Kasumi-1 (cell line): ENCODE measurements at places on chromosomes 2 and 18.

- no peak for DNase-seq
Measured at GRCh38 chr2:228652366-228652765, 470.9 kb upstream of the SPHKAP start.

DNA sequence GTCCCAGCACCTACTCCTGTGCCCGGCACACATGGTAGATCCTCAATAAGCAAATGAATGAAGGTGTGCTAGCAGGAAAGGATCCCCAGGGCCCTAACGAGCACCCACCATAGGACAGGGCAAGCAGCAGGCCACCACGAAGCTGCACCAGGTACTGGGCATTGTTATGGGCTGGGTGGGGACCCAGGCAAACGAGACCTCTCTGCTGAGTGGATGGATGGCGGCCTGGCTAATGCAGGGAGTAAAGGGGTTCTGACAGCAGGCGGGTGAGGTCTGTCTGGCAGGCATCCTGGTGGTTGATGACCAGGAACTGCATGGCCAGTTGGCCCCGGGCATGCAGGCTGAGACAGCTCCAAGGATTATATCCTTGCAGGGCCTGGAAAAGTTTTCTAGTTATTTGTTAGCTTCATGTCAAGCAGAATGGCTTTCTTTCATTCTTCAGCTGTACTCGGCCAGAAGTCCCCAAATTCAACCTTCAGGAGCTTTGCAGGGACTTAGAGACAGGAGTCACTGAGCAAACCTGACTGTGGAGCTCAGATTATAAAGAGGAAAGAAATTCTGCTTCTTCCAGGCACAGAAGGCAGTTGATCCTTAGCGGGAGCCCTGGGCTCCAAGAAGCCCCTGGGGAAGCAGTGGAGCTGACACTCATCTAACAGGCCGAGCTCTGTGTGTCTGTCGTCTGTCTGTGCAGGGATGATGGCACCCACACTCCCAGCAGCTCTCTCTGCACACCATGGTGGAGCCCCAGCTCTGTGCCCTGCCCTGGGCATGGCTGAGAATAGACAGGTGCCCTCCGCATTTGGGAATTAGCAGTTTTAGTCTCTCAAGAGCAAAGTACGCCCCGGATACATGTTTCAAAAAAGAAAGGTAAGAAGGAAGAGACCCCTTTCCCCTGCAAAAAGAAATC, 51.2 kb downstream of the SDC1 start:
- no peak for DNase-seq

- no peak for DNase-seq
Measured at GRCh38 chr2:85727798-85728197, 26.0 kb upstream of the ATOH8 start.

GRCh38 chr2:233428008-233428407, 73.7 kb downstream of the DGKD start:
- DNase-seq = no peak

DNA sequence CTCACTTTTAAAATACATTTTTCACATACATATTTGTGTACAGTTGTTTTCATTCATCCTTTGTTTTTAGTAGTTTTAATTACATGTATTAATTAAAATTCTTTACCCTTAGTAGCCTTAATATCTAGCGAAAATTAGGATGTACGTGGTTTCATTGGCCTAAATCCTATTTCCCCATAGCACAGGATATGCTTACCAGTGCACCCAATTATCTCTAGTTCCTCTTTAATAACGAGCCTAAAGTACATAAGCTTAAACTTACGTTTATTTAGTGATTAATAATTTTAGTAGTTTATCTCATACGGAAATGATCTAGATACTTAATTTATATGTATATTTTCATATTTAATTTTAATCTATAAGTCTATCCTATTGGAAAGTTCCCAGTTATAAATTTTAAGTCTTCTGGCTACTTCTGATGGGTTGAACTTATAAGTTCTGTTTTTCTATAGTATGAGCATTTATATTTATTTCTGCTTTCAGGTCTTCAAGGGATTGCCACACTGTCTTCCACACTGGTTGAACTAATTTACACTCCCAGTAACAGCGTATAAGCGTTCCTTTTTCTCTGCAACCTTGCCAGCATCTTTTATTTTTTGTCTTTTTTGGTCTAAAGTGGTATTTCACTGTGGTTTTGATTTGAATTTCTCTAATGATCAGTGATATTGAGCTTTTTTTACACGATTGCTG, 21.4 kb upstream of the RUFY4 start:
- DNase-seq = no peak

DNA sequence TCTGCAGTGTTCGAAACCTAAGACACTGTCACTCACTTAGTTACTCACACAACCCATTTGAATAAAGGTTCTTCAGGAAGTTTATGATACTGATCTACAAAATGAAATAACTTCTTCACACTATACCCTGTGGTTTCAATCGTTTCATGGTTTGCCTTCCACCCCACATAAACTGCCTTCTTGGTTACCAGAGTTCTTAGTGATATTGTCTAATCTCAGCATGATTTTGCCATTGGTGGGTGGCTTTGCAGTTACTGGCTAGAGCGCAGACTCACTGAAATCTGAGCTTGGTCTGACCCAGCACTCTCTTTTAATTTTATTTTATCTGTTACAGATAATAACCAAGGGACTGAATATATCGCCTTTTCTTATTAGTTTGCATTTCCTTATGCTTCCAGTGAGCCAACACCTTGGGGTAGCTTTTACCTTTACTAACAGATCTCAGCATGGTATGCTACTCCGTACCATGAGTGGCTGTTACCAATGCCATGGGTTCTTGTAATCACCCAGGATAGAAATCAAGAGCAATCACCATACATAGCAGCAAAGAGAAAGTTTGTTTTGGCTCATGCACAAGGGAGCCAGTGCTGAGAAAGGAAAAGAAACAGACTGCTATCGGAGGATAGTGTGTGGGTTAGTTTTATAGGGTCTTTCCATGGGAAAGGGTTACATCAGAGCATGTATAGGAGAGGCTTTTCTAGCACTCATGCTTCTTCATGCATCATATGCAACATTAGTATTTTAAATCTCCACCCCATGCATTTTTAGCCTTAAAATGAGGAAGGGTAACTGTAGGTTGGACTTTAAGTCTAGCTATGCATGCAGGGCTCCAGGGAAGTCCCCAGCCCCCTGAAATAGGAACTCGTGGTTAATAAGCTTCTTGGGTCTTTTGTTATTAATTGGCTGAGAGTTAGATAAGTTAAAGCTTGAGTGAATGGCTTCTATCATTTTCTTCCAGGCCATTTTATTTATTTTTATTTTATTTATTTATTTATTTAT, 33.3 kb downstream of the ANXA4 start:
- DNase-seq = no peak

GRCh38 chr2:86338778-86339295, 1.4 kb upstream of the REEP1 start:
- DNase-seq = no peak

DNA sequence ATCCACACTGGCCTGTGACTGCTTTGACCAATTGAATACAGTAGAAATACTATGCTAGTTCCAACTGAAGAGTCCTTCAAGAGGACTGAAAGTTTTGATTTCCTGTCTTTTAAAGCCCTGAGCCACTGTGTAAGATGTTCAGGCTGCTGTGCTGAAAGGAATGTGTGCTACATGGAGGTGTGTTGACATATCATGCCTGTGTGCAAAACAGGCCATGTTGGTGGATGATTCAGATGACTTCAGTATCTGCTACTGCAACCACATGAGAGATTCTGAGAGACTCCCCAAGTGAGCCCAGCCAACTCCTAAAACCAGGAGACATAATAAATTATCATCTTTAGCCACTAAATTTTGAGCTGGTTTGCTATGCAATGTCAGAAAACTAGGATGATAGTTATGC, 662.9 kb downstream of the ZEB2 start:
- no peak for DNase-seq

DNA sequence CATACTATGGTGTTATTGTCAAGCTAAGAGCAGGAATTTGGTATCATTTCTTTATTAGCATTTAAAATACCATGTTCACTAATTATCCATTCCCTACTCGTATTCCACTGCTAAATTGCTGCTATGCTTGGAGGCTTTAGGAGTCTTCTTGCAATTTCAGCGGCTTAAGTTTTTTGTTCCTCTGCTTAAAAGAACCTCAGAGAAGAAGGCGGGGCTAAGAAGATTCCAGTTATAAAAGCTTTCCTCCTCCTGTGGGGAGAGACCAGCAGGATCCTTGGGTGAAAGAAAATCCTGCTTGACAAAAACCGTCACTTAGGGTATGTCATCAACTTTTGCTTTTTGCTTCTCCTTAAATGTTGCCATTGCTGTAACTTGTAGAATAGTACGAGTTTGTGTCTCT, at the start of gene TRPM8:
TSS of gene TRPM8 (plus strand) at position 258 of the 400 bp plus-strand sequence. CDS start 9,165 bp downstream, outside the sequence.
- DNase-seq = no peak

DNA sequence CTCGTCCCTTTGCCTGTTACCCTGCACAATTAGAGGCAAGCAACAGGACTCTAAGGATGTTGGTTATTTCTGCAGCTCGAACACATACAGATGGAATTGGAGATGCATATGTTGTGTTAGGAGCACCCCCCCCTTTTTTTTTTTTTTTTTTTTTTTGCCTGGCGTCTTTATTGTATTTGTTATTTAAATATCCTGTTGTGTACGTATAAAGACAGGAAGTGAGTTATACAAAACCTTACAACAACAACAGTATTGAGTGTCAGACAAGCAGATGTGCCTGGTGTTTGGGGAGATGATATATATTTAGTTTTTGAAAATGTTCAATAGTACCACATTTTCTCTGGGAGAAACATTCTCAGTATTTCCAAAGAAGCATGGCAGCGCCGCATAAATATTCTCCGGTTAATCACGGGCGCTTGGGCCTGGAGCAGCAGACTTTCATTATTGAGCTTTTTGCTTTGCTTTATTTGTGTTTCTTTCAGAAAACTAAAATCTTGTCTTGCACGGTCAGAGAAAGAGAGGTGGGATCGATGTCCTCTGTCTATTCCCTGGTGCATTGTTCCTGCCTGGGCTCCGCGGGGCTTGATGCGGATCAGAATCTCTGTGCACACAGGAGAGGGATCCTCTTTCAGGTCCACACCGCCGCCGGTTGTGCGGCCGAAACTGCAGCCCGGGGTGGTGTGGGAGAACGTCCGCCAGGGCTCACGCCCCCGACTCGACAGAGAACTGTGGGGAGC, 23.2 kb upstream of the ZNF516 start:
- no peak for DNase-seq

DNA sequence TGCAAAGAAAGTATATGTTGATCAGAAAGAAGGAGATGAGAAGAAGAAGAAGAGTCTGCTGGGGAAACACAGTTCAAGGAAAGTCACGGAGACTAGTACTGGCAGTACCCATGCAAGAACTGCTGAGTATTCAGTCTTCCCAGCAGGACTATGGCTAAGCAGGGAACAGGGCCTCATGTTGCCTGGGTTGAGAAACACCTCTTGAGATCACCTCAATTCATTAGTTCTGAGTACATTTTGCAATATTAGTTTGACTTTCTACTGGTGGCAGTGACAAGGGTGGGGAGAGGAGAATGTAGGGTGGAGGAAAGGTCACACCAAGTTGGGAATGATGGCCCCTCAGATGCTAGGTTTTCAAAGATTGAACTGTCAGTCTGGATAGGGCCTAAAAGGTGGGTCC, 50.5 kb downstream of the MRPL33 start:
- DNase-seq = no peak

GRCh38 chr2:451495-451894, 163.6 kb upstream of the ALKAL2 start:
- DNase-seq = no peak

DNA sequence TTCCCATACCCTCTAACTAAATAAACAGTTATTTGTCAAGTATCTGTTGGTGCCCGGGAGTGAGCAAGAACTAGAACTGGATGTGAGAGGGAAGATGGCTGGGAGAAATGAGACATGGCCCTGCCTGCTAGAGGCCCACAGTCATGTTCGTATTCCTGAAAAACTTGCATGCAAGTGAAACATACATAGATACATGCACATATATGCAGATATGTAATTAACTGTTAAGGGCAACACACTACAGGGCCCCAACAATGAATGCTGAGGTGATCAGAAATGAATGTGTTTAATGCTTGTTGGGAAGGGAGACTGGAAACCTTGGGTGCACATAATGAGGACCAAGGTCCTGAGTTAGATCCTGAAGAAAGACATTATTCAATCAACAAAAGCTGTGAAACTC, 49.8 kb downstream of the ADD2 start:
- DNase-seq = no peak

GRCh38 chr2:157784169-157784822, 91.8 kb downstream of the ACVR1 start:
- DNase-seq = no peak

DNA sequence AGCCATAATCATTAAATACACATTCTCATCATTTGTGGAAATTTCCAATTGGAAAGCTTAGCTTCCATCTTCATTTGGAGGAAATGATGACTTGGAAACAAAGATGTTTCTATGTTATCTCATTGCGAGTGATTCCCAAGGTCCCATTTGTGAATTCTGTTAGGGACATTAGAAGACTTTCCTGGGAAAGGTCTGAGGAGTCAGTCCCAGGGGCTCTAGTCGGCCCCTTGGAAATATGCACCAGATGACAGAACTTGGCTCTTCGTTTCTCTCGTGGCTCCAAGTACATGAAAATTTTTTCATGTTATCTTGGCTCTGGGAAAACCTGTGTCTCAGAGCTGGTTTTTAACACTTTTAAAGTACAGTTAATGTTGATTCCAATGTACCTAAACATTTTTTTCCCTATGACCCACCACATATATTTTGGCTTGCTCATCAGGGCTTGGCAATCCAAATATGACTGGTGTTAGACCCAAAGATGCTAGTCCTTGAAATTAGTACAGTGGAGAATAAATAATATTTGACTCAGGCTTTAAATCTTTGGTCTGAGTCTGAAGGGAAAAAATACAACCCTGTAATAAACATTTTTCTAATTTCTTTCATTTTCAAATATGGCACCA, 15.4 kb upstream of the CAVIN2 start:
- no peak for DNase-seq

DNA sequence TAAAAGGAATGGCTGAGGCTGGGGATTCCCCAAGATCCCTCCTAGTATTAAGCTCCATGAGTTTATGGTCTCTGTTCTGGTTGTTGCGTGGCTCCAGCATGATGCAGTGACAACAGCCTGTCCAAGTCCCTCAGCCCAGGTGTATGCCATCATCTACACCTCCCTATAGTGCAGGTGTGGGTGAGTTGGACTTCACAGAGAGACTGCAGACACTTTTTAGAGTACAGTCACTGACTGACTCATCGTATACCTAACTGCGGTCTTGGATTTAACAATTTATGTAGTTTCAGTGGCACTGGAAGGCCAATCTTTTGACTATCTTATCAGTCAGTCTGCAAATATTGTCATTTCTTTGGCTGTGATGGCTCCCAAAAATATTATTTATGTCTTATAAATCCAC, 415.0 kb downstream of the TMX3 start:
- no peak for DNase-seq
